ENCODE measurements at places on chromosomes 12 and 14. TPM values are rescaled to one million over a fixed set of nuclear protein-coding genes. Genes with fewer than 3 reads are reported as not detected.

DNA sequence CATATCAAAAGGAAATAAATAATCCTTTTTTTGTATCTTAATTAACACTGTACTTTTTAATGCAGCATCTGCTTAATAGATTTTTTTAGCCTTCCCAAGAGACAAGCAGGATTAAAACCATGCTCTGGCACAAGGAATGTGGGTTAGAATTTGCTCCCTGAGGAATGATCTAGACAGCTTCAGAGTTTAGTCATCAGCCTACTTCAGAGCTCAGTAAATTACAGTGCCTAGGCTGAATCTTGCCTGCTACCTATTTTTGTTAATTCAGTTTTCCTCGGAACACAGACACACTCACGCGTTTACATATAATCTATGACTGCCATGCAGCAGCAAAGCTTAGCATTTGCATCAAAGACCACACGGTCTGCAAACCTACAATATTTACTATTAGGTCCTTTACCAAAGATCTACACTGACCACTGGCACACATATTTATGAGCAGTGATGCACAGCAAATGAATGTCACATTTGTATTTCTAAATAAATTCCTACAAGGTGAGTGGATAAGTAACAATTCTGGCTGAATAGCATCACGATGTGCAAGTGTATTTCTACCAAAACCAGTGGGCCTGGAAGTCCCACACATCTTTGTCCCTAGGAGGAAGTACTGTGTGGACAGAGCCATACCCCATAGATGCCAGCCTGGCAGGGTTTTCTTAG lies 309.8 kb upstream of the TMEM132C start:
- H3K27ac ChIP-seq = no peak overlapping the region
- DNase-seq = no peak
- no peaks in the 10 kb centered on the region for H3K36me3 ChIP-seq

The CALCOCO1 gene
- total RNA-seq = 86.9 TPM

GRCh38 chr12:23525450-23526072 lies 423.9 kb downstream of the SOX5 start:
- DNase-seq = no peak
- peaks cover 1% of the 10 kb centered on the region for H3K4me1 ChIP-seq
- H3K27me3 ChIP-seq = no peaks in the 10 kb centered on the region
- H3K27ac ChIP-seq = no peak overlapping the region

- H3K4me3 ChIP-seq = no peak overlapping the region
- peak overlapping the region; percentile 68 for H3K27ac ChIP-seq
- H3K27me3 ChIP-seq = no peaks in the 10 kb centered on the region
- peaks cover 43% of the 10 kb centered on the region for H3K4me1 ChIP-seq
These were observed 889 bp upstream of the IFT43 start for GRCh38 chr14:75984674-75985073.

The KCNK13 gene
- total RNA-seq = not detected

GRCh38 chr14:23055147-23055550 lies 2.2 kb downstream of the CDH24 start:
- no peak for DNase-seq
- H3K4me1 ChIP-seq = peaks cover 23% of the 10 kb centered on the region
- H3K36me3 ChIP-seq = peaks cover 6% of the 10 kb centered on the region
- H3K4me3 ChIP-seq = no peak overlapping the region

GRCh38 chr12:14968478-14968877 lies 4.4 kb upstream of the PDE6H start:
- peaks cover 11% of the 10 kb centered on the region for H3K4me1 ChIP-seq
- H3K4me3 ChIP-seq = no peak overlapping the region
- H3K36me3 ChIP-seq = no peaks in the 10 kb centered on the region
- DNase-seq = no peak

GRCh38 chr12:46562625-46563225 lies 190.2 kb upstream of the SLC38A2 start:
- no peak for DNase-seq
- peaks cover 50% of the 10 kb centered on the region for H3K4me1 ChIP-seq
- H3K27ac ChIP-seq = peak overlapping the region; percentile 68
- H3K27me3 ChIP-seq = no peaks in the 10 kb centered on the region
- peaks cover 19% of the 10 kb centered on the region for H3K36me3 ChIP-seq
- H3K4me3 ChIP-seq = no peak overlapping the region

DNA sequence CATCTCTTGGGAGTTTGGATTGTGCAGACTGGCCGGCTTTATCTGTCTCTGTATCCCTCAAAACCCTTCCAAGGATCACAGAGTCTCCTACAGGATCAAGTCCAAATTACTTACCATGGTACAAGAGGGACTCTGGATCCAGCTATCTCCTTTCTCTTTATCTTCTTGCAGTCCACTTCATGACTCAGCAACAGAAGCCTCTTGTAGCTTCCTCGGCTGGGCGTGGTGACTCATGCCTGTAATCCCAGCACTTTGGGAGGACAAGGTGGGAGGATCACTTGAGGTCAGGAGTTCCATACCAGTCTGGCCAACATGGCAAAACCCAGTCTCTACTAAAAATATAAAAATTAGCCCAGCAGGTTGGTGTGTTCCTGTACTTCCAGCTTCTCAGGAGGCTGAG lies 189.7 kb downstream of the BCAT1 start:
- no peak for DNase-seq
- H3K4me1 ChIP-seq = peaks cover 36% of the 10 kb centered on the region
- no peaks in the 10 kb centered on the region for H3K36me3 ChIP-seq
- no peak overlapping the region for H3K4me3 ChIP-seq
- no peak overlapping the region for H3K27ac ChIP-seq

The DEPDC4 gene
- total RNA-seq = 1.6 TPM

The C14orf180 gene
- total RNA-seq = not detected

All from chondrocyte (in vitro differentiated cells).